Vagina (tissue), 2 donors: ENCODE measurements at places on chromosomes 7 and 10. TPM values are rescaled to one million over a fixed set of nuclear protein-coding genes. Genes with fewer than 3 reads are reported as not detected.

DNA sequence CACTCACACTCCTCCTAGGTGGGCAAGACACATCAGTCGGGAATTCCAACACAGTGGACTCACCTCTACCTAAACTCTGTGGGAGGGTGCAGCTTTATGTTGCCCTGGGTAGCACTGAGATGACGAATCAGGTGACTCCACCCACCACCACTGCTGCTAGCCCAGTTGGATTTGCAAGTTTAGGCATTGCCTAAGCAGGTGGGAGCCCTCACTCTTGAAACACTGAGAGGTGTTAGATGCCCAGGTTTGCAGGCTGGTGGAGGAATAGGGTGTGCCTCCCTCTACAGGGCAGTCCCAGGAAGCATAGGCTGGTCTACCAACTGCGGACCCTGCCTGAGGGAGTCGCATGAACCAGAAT lies 708.9 kb downstream of the POM121L12 start:
- DNase-seq: no peak

GRCh38 chr7:25359471-25360059 lies 131.3 kb upstream of the NPVF start:
- no peak for DNase-seq

The CLDN3 gene
- total RNA-seq: not detected

DNA sequence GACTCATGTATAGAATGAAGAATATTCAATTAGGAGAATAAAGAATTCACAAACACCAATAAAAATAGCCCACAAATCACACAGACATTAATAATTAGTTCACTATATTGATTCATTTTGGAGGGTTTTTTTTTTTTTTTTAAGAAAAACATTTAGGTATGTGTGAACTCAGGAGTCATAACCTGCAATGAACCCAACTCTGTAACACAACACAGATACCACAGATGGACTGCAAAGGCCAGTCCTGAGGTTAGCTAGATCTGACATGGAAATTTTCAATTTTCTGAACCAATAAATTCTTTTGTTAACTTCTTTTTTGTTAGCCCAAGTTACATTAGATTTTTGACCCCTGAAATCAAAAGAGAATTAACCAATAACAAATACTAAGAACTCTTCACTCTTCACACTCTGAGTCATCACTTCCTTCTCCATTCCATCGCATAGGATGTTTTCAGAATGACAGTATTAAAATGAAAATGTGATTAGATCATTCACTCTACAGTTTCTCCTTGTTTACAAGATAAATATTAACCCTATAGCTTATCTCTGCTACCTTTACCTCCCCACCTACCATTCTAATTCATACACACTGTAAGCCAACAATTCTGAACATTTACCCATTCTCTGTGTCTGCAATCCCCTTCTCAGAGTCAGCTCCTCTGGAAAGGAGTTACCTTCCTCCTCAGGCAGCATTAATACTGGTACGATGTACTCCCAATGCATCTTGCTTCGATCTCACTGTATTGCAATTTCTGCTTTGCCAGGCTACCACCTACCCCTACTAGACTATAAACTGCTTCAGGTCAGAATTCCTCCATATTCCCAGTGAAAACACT lies 141.5 kb downstream of the LRRN3 start:
- DNase-seq: no peak

- no peak for DNase-seq
Measured at GRCh38 chr7:44052771-44053365, 8.4 kb downstream of the DBNL start.

- peak; percentile 16 for DNase-seq
Measured at GRCh38 chr10:110174201-110174600, 33.2 kb upstream of the MXI1 start.

DNA sequence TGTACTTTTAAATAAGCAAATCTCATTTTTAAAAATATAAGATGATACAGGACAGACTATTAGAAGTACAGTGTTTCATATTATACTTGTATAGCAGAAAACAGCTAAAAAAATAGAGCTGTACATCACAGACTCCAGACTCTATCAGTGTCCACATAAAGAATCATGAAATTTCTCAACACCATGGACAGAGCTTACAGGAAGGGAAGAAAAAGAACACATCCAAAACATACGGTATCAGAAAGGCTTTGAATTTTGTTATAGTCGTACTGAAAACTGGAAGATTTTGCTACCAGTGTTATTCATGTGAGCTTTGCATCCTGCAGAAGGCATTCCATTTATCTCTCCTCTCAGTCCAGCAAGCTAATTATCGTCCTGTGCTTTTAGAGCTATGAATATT lies 183.2 kb upstream of the PTPRZ1 start:
- no peak for DNase-seq

GRCh38 chr7:157301610-157302120 lies 35.1 kb upstream of the DNAJB6 start:
- DNase-seq: no peak

- no peak for DNase-seq
Measured at GRCh38 chr7:135380351-135380750, 129.6 kb downstream of the CNOT4 start.

- no peak for DNase-seq
Measured at GRCh38 chr7:28626624-28627262, 214.4 kb downstream of the CREB5 start.

The SFRP5 gene
- total RNA-seq: 1.7 TPM

GRCh38 chr10:100148353-100149211 lies 37.2 kb downstream of the ERLIN1 start:
- DNase-seq: no peak

DNA sequence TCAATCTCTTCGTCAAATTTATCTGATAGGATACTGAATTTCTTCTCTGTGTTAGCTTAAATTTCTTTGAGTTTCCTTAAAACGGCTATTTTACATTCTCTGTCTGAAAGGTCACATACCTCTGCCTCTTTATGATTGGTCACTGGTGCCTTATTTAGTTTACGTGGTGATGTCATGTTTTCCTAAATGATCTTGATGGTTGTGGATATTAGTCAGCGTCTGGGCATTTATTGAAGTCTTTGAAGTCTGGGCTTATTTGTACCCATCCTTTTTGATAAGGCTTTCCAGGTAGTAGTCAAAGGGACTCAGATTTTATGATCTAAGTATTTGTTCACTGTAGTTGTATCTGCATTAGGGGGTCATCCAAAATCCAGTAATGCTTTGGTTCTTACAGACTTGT lies 1407.5 kb upstream of the LRRTM3 start:
- no peak for DNase-seq

The ETV1 gene
- total RNA-seq: 4.2 TPM

DNA sequence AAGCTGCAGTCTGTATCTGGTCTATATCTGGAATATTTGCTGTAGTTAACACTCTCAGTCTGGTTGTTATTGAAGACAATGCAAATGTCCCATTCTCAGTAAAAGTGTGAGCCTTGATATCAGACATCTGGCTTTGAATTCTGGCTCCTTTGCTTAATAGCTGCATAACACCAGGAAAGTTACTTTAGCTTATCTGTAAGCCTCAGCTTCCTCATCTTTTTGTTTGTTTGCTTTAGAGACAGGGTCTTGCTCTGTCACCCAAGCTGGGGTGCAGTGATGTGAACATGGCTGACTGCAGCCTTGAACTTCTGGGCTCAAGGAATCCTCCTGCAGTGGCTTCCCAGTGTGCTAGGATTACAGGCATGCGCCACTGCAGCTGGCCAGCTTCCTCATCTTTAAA lies 41.3 kb downstream of the CNNM2 start:
- no peak for DNase-seq
